ENCODE measurements at places on chromosomes 16 and 17. TPM values are rescaled to one million over a fixed set of nuclear protein-coding genes. Genes with fewer than 3 reads are reported as not detected.
A peak's percentile ranks its signal among the peaks of the same experiment; 100 is the strongest.

DNA sequence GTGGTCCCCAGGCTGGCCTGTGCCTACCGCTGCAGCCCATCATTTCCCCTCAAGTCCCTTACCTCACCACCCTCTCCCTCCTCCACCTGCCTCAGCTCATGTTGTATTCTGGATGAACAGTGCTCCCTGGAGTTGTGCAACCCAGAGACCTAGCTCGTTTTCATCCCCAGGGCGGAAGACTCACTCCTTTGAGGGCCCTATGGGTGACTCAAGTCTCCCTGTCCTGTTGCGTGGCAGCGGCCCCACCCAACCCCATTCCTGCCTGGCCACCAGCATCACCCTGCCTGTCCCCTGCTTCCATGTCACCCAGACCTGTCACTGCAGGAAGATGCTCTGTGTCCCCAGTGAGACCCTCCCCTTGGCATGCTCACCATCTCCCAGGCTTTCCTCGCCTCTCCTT, 3.3 kb downstream of the ALOX12B start:
- DNase-seq: no peak

DNA sequence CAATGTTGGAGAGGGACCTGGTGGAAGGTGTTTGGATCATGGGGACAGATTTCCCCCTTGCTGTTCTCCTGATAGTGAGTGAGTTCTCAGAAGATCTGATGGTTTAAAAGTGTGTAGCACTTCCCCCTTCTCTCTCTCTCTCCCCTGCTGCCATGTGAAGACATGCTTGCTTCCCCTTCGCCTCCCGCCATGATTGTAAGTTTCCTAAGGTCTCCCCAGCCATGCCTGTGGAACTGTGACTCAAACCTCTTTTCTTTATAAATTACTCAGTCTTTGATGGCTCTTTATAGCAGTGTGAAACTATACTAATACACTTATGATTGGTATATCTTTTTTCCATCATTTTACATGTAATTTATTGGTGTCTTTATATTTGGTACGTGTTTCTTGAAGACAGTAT, 13.4 kb downstream of the ADGRG5 start:
- DNase-seq: no peak

DNA sequence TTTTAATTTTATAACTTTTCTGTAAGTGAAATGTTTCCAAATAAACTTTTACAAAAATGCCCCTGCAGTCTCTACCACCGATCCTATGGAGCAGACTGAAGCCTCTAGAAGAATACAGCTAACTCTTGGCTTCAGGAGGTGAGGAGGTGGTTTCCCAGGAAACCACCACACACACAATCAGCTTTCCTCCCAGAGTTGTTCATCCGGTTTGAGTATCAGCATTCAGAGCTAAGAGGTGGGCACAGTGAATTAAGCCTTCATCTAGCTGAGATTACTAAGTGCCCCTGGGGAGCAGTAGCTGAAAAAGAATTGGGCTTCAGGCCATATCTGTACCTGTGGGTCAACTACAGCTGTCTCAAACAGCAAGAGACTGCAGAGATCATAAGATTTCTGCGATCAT, 139.7 kb downstream of the AATF start:
- no peak for DNase-seq

- DNase-seq: no peak
Observed at GRCh38 chr17:62707425-62707739, 79.9 kb downstream of the MRC2 start.

Gene CD300H
- total RNA-seq: not detected

Gene PRSS33
- not detected for total RNA-seq

DNA sequence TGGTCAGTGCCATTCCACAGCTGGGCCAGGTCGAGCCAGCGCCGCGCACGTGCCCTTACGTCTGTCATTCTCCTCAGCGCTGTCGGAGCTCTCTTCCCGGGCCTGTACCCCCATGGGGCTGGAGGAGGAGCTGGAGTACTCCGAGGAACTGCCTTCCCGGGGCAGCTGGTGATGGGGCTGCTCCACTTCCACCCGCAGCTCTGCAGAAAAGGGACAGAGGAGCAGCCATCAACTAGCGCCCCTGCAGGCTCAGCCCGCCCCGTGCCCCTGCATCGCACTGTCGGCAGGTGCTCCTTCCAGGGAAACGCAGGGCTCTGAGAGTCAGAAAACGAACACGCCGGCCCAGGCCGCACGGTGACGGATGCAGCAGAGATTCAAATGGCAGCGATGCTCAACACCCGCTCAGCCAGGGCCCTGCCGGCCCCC, 20.9 kb downstream of the MAP1LC3B start:
- no peak for DNase-seq

- DNase-seq: no peak
Observed at GRCh38 chr16:53209429-53209828, 154.6 kb downstream of the CHD9 start.

DNA sequence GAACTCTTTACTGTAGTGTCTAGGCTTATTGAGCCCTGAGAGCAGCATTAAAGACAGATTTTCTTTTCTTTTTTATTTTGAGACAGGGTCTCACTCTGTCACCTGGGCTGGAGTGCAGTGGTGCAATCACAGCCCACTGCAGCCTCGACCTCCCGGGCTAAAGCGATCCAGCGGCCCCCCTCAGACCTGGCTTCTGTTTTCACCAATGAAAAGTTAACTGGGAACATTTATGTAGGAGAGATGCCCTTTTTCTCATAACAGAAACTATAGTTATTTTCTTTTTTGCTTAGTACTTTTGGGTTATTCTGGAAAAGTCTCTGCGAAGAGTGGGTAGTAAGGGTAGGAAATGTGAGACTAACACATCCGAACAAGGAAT, 1.5 kb downstream of the MAP1LC3B start:
- DNase-seq: no peak

DNA sequence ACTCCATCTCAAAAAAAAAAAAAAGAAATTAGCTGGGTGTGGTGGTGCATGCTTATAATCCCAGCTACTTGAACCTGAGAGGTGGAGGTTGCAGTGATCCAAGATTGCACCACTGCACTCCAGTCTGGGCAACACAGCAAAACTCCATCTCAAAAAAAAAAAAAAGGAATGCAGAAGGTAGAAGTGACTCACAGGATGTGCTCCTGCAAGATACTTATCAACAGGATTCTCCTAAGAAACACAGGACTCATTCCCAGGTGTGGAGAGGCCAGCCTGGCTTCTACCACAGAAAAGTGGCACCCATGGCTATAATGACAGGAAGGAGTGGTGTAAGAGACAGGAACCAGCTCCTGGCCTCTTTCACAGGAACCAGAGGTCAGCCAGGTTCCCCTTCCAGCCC, 13.8 kb downstream of the ELMO3 start:
- DNase-seq: no peak

DNA sequence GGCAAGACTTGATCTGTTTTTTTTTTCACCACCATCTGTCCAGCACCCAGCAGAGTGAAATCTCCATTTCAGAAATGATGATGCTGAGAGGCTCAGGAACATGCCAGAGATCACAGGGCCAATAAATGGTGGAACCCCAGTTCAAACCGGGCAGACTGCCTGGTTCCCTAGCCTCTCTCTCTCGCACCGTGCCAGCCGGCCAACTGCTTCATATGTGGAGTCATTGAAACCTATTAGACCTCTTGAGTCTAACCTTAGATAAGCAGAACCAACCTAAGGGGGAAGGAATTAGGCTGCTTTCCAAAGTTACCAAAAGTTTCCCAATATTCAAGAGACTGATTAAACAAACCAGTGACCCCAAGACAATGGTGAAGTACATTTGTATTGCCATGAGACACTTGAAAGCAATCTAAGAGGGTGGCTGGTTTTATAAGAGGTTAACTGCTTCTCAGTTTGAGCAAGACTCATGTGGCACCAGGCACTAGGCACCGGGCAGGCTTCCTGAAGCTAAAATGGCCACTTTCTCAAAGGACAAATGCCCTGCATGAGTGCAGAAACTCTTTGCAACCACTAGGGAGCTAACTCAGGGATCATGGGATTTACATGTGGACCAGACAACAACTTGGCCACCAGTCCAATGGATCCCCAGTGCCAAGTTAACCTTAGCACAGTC, 18.4 kb downstream of the TOX3 start:
- DNase-seq: no peak

Gene TNK1
- under 0.01 TPM for total RNA-seq

DNA sequence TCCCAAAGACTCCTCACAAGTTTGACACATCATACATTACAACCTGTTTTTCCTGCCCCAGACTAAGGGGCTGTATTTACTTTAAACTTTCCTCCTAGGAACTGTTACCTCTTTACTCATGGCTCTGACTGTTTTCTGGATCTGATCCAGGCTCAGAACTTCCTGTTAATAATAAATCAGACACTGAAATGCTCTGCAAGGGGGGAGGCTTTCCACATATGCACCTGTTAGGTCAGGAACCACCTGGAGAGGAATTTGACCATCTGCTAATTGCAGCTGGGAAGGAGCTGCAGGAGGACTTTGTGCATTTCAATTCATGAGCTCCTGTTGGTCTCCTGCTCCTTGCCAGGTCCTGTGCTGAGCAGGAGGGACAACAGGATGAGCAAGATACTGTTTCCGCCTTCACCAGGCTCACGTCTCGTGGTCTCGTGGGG, 476.9 kb upstream of the CDH5 start:
- DNase-seq: peak; percentile 7

GRCh38 chr17:37261286-37261685, 114.5 kb upstream of the C17orf78 start:
- peak; percentile 27 for DNase-seq

- DNase-seq: no peak
Observed at GRCh38 chr16:57604177-57604576, 24.3 kb upstream of the ADGRG1 start.

Gene RNF222
- not detected for total RNA-seq

Gene INCA1
- under 0.01 TPM for total RNA-seq

DNA sequence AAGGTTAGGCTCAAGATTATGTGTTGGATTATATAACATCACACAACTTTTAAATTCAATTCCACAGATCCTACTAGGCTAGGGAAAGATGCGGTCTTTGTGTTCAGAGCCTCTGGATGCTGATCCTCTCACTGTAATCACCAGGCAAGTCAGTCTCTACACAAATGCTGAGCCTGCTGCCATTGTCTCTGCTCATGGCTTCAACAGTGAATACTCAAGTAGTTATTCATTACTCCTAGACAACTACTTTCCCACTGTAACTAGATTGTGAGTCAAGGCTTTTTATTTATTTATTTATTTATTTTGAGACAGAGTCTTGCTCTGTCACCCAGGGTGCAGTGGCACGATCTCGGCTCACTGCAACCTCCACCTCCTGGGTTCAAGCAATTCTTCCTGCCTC, 15.8 kb upstream of the NDUFAB1 start:
- DNase-seq: no peak

Gene PIRT
- not detected for total RNA-seq

Gene KRTAP4-5
- not detected for total RNA-seq

- no peak for DNase-seq
Observed at GRCh38 chr17:43324205-43324893, 74.4 kb upstream of the ARL4D start.

GRCh38 chr16:12043953-12044352, 67.4 kb downstream of the SNX29 start:
- DNase-seq: no peak

Gene TK1
- 219 TPM for total RNA-seq

Gene GINS3
- 5.4 TPM for total RNA-seq

DNA sequence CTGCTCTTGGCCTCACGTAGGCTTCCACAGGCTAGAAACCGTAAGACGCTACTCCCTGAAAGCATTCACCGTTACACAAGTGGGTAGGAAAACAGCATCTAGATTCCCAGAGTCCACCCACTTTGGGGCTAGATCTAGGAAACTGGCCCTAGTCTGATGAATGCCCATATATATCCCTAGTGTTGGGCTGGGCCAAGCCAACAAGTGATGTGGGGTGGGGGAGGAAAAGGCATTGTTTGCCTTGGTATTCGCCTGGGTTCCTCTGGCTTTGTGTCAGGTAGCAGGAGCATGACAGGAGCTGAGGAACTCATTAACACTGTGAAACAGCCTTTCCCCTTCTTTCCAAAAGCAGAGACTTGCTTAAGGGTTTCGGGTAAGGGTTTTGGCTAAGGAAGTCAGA, 112.4 kb downstream of the SMG6 start:
- DNase-seq: no peak

DNA sequence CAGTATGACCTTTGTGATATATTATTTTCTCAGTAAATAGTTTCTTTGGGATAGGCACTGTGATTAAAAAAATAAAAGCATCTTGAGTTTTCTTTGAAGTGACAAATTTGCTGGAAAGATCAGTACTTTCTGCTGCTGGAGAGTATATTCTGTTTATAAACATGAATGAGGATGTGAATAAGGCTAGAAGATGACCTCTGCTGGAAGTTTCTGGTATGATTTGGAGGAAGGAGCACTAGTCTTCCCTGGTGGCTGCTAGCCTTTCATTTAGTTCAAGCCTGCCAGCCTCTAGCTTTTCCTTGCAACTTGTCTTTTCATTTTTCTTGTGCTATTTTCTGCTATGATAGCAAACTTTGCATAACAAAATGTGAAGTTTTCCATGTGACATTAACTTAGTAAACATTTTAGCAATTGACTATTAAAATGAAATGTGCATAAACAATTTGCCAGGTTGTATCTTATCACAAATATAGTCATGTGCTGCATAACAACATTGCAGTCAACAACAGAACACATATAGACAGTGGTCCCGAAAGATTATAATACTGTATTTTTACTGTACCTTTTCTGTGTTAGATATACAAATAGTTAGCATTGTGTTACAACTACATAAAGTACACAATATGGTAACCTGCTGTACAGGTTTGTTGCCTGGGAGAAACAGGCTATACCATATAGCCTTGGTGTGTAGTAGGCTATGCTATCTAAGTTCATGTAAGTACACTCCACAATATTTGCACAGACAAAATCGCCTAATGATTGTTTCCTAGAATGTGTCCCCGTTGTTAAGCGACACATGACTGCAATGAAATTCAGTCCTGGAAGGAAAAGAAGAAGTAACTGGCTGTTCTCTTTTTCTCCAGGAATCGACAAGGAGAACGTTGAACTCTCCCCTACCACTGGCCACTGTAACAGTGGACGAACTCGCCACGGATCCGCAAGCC, 18.1 kb upstream of the RAB11FIP4 start:
- peak; percentile 71 for DNase-seq

Gene EVI2A
- 0.90 TPM for total RNA-seq

DNA sequence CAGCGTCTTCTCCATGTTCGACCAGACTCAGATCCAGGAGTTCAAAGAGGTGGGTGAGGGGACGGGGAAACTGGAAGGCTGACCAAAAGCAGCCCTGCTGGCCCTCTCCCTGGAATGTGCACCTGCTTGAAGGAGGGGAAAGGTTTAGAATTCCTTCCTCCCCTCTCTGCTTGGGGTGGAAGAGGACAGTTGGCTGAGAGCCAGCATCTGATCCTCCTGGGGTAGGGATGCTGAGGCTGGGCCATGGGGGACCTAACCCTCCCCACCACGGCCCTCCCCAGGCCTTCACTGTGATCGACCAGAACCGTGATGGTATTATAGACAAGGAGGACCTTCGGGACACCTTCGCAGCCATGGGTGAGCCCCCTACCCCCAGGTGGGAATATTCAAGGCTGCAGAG, 1.3 kb downstream of the MYL11 start:
- DNase-seq: no peak

- no peak for DNase-seq
Observed at GRCh38 chr17:18370761-18371160, 6.8 kb upstream of the EVPLL start.

Gene TBC1D3E
- not detected for total RNA-seq

- no peak for DNase-seq
Observed at GRCh38 chr16:2172688-2173335, 17.2 kb downstream of the TRAF7 start.

Gene MYCBPAP
- under 0.01 TPM for total RNA-seq

Gene ARL16
- 42.8 TPM for total RNA-seq

GRCh38 chr16:27551036-27551435, 1.1 kb downstream of the KATNIP start:
- DNase-seq: no peak

- no peak for DNase-seq
Observed at GRCh38 chr17:4645642-4646041, 4.2 kb upstream of the ALOX15 start.

Data from IMR-90 (cell line).